Muscle of leg (tissue), 16 donors: ENCODE measurements at places on chromosomes 7 and 10.

DNA sequence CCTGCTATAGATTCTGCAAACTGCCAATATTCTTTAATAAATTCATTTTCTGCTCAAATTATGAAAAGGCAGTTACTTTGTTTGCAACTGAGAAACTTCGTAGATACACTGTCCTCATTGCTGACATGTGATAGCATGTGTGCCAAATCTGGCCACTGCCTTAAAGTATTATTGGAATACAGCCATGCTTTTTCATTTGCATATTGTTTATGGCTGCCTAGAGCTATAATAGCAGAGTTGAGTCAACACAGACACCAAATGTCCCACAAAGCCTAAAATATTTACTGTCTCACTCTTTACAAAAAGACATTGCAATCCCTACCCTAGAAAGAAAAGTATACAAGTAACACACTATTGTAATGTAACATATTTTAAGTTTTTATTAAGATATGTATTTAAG lies 647.4 kb downstream of the XPNPEP1 start:
- peak; percentile 15 for DNase-seq

GRCh38 chr7:30734497-30734896 lies 17.4 kb upstream of the INMT start:
- DNase-seq, result no peak

DNA sequence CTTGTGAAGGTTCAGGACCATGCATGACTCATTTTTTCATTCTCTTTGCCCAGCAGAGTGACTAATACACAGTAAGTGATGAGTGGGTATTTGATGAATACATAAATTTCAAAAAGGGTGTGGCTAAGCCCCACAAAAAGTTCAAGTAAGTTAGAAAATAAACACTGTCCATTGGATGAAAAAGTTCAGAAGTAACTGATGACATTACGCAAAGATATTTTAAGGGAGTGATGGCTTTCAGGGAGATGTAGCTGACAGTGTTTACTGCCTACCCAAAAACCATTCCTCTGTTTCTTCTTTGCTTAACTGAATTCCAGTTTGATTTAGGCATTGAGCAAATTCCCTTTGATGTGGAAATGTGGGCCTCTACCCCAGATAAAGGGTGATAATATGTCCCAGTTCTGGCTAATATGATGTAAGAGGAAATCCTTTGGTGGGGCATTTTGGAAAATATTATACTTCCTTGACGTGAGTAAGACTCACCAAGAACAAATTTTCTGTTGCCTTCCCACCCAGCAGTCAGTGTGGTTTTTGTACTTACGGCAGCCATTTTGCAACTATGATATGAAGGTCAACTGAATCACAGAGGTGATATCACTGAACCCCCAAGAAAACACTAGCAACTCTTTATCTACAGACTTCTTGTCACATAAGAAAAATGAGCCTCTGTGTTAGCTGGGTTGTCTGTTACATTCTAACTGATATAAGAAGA lies 29.0 kb upstream of the EBLN1 start:
- no peak for DNase-seq

GRCh38 chr7:25356534-25357151 lies 128.4 kb upstream of the NPVF start:
- peak; percentile 34 for DNase-seq

DNA sequence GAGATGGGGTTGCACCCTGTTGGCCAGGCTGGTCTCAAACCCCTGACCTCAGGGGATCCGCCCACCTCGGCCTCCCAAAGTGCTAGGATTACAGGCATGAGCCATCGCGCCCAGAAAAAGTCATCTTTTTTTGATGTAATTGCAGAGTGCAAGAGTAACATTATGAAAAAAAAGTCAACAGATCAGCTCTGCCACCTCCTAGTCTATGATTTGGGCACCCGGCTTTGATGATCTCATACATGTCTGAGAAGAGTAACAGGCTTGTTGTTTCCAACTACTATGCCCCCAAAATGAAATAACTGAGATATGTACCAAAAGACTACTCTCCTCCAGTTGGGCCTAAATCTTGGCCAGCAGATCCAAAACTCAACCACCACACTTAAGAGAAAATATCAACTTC lies 40.8 kb downstream of the VOPP1 start:
- no peak for DNase-seq

DNA sequence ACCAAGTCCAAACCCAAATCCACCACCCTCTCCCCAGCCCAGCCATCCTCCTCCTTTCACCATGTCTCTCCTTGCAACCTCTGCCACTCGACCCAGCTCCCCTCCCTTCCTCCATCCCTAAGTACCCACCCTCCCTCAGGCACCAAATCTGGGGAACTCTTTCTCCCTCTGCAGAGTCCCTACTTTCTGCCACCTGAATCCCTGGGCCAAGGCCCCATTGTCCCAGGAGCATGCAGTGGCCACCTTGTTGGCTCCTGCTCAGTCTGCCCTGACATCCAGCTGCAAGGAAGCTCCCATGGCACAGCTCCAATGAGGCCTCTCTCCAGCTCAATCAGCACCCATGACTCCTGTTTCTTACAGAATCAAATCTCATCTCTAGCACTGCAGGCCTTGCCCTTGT lies 5.5 kb upstream of the UNC5B start:
- DNase-seq, result no peak

DNA sequence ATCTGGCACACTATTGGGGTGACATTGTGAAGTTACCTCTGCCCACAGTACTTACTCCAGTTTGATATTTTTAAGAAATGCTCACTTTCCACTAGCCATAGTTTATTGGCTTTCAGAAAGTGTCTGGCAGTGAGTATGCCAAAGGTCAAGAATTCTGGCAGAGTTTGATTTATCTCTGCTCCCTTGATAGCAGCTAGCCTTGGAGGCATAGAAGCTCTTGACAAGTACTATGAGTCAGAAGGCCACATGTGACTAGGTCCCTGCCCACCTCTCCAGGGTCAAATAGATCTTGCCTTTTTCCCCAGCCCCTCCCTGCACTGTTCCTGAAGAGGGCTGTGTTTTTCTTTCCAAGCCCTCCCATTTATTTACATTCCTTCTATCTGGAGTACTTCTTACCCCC lies 202.2 kb downstream of the AUTS2 start:
- DNase-seq, result no peak

GRCh38 chr7:158508802-158509385 lies 78.7 kb downstream of the PTPRN2 start:
- no peak for DNase-seq

DNA sequence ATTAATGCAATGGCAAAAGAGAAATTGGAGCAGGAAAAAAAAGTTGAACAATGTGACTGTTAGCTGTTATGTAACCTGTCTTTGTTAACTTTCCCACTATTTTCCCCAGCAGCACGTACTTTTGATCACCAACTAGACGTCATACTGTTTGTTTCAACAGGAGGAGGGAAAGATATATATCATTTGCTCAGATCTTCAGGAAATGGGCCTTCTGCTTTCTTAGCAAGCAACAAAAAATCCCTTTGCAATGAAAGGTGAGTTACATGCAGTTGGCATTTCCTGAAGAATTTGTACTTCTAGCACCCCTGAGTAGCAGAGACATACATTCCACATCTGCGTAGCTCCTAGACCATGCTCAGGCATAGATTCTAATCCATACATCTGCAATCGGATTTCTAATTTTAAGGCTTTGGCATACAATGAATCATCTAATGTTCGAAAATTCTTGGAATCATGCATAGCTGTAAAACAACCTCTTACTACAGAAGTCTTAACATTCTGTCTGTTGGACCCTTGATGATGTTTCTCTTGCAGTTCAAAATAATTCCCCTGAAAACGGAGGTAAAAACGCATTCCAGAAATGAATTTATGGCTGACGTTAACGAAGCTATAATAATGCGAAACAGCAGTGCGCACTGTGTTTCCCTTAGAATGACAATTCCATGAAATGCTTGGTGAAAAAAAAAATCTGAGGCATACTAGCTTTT lies 286.9 kb upstream of the MGMT start:
- DNase-seq, result peak; percentile 94

- no peak for DNase-seq
These were observed 375 bp upstream of the GATAD1 start for GRCh38 chr7:92446869-92447344.

DNA sequence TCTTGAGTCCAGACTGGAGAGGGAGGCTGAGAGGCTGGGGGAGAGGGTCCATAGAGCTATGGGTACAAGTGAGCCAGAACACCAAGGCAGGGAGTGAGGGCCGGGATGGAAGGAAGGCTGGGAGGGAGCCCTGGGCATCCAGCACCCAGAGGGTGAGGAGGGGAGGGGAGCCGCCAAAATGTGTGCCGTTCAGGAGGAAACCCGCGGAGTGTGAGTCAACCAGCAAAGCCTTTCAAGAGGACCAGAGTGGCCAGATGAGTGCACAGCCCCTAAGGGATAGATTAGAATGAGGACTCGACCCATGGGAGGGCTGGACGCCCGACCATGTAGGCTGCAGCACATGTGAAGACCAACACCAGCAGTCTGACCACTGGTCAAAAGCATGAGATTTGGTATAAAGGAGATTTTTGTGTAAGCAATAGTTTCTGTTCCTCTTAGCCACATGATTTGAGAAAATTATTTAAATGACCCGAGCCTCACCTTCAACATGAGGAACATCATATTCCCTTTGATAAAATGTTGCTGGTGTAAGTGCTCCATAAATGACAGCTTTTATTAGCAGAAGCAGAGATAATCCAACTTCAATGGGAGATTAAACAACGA lies 179.7 kb upstream of the GRB10 start:
- DNase-seq, result no peak

GRCh38 chr7:43105521-43106120 lies 6.8 kb upstream of the HECW1 start:
- DNase-seq, result no peak
